ENCODE measurements at places on chromosomes 7 and 10.

DNA sequence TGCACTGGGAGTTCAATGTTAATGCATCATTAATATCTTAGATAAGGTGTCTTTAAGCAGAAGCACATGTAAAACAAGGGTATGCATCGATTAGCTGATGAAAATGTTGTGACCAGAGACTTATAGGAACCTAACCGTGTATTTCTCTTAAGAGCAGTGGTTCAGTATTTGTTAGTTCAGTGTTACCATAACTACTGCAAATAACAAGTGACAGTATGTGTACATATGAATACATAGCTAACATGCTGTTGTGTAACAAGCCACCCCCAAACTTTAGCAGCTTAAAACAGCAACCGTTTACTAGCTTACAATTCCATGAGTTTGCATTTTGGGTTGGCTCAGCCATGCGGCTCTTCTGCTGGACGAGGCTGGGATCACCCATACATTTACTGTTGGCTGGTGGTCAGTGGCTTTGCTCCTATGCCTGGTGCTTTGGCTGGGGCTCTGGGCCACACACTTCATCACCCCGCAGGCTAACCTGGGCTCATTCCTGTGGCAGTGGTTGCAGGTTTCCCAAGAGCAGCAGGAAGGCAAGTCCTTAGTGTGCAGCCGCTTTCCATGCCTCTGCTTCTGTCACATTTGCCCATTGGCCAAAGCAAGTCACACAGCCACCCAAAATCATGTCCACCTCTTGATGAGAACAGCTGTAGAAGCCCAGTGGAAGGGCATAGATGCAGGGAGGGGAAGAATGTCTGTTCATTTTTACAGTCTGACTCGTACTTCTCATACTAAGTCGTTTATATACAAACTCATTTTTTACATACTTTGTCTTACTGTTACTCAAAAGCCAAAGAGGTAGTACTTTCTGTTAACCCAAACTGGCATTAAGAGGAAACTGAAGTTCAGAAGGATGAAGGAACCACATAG, 103.3 kb upstream of the GATA3 start:
- no peak for DNase-seq

- no peak for DNase-seq
Observed at GRCh38 chr7:121624958-121625357, 228.8 kb upstream of the FAM3C start.

- DNase-seq, result no peak
Observed at GRCh38 chr10:17954861-17955260, 3.1 kb downstream of the SLC39A12 start.

DNA sequence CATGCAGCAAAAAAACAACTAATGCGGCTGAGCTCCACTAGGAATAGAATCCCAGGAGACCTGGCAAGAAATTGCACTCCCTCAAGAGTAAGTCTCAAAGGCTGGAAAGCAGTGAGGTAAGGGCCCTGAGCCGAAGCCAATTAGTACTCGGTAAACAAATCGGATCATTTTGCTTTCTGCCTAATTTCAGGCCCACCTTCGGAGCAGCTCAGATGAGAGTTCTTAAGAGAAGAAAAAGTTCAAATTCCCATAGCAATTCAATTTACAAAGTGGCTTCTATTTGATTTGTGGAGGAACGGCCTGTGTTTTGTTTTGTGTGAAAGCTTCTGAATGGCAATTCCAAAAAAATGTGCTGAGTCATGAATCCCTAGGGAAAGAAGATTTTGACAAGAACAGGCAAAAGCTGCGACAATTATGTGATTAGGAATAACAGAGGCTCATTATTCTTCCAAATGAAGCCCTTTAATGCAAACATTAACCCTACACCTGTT, 60.9 kb downstream of the SLC16A9 start:
- no peak for DNase-seq

DNA sequence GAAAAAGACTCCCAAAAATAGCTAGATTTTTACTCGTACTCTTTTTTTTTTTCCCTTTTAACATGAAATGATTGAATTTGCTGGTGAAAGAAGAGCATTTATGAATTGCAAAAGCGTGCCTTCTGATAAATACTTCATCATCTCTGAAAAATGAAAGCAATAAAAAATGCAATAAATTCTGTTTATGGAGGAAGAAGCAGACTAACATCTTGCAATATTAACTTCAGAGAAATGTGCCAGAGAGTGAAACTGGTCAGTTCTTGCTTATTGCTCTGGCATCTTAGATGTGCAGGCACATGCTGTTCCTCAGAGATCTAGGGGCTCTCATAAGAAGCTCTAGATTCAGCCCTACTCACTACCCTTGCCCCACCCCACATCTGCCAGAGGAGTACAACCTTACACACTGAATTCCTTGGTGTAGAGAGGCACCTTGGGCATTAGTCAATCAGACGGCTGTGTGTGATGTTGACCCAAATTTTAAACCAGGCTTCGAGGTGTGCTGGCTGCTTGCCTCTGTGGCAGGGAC, 891.1 kb upstream of the GHITM start:
- no peak for DNase-seq

DNA sequence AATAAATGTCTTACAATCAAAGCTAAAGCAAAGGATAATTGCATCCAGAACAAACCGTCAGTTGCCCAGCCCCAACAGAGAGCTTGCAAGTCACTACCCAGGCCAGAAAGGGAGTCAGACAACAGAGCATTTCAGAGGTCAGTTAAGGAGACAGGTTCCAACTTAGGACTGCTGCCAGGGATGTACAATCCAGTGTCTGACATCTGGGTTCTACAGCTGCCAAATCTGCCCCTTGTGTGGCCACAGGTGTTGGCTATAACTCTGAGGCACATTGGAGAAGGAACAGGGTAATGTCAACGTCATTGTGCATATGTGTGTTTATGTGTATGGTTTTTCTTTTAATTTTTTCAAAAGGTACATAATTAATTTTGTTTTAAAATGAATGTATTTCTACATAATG, 85.2 kb upstream of the GLCCI1 start:
- DNase-seq, result no peak
